ENCODE measurements at places on chromosomes 7 and 10.

DNA sequence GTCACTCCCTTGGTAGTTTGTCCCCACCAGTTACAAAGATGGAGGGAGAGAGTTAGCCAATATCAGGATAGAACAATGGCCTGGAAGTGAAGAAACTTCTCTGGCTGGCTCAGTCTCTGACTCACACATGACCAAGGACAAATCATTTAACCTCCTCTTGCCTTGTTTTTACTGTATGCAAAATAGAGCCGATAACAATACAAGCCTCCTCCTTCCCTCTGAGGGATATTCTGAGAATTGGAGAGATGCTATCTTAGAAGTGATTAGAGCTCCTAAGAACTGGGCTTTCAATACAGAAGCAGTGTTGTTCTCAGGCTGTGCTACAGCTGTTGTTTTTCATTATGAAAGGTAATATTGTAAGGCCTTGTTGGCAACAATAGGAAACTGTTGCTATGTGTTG, 87.7 kb upstream of the EGR2 start:
- DNase-seq: no peak

DNA sequence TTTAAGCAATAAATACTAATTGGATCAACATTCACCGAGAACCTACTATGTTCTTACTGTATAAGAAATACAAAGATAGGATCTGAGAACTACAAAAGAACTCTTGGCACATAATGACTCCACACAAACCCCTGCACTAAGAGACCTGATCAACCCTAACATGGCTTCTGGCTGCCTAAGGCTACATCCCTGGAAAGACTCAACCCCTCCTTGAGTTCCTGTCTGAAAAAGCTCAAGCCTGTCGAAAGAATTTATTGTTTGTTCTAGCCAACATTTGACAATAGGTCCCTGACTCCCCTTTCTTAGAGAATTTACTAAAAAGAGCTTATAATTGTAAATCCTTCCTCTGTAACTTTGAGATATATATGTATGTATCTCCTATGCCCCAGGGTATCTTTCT, 125.3 kb upstream of the SGCE start:
- no peak for DNase-seq

- no peak for DNase-seq
These were observed 103.3 kb downstream of the FANK1 start for GRCh38 chr10:125999694-126000093.

GRCh38 chr10:48744587-48744986, 59.9 kb downstream of the WDFY4 start:
- DNase-seq: no peak

DNA sequence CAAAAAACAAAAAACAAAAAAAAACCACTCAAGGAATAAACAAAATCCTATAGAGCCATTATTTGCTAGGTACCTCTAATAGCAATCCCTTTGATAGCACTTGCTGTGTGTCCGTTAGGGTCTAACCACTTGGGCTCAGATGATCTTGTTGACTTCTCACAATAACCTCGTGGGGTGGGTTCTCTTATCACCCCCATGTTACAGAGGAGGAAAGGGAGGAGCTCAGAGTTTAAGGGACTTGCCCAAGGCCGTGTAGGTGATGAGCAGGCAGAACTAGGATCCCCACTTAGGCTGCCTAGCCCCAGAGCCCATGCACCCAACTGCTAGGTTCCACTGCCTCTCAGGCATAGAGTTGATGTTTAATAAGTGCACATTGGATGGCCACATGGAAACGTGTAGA, 131.1 kb downstream of the CAMK1D start:
- no peak for DNase-seq

GRCh38 chr10:123151737-123152135, 2.5 kb upstream of the BUB3 start:
- DNase-seq: no peak

DNA sequence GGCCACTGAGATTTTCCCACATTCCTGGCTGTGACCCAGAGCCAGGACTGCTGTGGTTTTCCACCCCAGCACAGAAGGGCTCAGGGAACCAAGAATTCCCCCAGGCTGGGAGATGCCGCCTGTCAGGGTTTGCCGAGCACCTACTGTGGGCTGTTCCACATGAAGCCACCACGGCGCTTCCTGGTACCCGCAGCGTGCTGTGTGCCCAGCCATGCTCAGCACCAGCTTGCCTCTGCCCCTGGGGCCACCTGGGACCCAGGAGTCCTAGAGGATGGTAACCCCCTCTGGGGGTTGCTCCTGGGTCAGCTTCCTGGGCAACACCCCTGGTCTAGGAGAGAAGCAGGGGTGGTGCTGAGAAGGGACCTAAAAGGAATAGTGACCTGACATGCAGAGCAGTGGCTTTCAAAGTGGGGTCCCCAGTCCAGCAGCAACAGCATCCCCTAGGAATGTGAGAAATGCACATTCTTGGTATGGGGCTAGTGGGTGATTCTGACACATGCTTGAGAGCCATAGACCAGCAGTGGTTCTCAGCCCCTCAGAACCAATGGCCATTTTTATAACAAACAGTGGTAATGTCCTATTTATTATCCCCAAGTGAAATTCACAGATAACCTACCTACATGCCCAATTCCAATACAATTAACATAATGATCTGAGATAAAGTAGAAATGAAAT, 53.4 kb downstream of the TSPAN15 start:
- DNase-seq: no peak

DNA sequence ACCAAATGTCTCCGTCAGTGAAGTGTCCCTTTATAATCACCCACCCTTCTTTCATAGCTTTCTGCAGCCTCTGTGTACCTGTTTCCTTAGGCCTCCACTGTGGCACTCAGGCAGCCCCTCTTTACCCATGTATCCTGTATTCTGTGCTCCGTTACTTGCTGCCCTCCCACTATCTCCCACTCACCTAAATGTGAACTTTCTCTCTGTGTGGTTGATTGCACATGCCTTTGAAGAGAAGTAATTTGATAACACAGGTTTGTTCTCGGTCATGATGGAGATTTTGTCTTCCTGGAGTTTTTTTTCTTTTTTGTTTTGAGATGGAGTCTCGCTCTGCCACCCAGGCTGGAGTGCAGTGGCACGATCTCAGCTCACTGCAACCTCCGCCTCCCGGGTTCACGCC, 61.5 kb downstream of the REEP3 start:
- DNase-seq: no peak

- no peak for DNase-seq
These were observed 17.6 kb downstream of the ASB13 start for GRCh38 chr10:5648494-5649457.

DNA sequence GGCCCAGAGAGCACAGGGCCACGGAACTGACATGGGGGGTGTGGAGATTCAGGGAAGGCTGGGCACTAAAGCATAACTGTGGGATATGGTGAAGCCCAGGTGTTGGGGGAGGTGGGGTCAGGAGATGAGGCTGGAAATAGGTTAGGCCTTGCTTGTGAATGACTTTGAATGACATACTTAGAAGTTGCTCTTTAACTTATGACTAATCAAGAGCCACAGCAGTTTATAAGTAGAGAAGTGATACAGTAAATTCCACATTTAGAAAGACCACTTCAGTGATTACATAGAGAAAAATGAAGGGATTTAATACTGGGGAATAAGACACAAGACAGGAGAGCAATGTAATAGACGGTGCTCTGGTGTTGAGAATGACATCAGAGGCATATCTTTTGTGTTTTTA, 120.8 kb upstream of the SEC61G start:
- no peak for DNase-seq

- DNase-seq: no peak
These were observed 3.1 kb upstream of the IRF5 start for GRCh38 chr7:128934361-128935341.

DNA sequence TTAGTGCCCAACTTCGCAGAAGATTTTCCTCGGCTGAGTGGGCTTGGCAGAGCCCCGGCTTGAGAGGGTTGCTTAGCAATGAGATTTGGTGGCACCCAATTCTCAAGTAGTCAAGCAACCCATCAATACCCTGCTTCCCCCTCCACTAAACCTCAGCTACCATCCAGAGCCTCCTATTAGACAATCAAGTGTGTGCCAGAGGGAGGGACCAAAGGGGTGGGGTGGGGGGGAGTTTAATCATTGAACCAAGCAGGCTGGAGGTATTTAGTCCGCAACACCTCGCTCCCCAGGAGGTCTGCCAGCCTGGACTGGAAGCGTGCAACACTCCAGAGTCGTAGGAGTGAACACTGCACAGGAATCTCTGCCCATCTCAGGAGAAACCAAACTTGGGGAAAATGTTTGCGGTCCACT, at the start of gene HKDC1:
HKDC1 (plus strand) TSS at position 292 of the 411 bp plus-strand sequence; CDS start at position 396, 104 bp downstream.
- no peak for DNase-seq

DNA sequence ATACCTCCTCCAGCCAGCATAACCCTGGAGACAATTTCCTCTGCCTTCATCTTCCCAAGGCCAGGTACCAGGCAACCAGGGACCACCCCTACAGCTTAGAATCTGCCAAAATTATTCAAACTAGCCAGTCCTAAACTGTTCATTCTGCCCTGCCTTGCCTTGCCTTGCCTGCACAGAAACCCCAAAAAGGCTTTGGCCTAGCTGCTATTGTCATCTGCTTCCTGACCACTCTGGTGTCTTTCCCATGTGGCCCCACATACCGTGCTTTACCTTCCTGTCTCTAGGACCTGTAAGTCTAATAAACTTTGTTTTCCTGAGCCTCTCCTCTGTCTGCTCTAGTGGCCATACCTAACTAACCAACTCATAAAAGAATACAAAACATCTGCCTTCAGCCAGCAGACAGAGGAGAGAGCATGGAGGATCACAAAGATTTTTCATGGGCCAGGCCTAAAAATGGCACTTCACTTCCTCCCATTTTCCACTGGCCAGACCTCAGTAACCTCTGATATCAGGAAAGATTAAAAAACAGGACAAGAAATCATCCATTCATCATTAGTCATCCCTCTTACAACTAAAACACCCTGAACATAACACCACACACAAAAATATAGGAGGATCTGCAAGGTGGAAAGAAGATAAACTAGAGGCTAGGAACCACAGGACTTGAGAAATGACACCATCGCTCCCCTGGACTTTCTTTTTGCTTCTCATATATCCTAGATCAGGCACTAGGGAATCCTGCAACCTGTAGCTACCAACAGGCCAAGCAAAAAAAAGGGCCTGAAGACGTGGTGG, 51.5 kb downstream of the IMMP2L start:
- DNase-seq: no peak

DNA sequence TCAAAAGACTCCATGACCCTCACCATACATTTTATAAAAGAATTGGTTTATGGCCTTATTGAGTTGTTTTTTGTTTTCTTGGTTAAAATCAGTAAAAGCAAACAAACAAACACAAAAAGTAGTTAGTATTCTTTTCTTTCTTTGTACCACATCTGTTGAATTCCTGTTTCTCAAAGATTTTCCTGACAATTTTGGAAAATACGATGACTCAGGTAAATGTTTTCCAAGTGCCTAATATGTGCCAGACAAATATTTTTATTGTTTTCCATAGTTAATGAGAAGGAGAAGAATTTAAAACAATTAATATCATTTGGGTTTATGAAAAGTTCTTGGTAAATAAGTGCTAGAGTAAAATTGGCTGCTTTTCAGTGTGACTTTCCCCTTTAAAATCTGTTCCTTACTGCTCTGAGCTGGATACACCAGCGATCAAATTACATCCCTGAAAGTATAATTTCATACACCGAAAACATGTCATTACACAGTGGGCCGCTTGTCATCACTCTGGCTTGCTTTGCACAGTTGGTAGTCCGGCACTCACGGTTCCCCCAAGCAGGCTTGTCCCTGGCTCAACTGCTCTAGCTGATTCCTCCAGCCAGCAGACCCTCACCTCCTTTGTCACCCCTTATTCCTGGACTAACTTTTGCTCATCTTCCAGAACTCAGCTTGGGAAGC, 80.5 kb downstream of the TBXAS1 start:
- DNase-seq: no peak

DNA sequence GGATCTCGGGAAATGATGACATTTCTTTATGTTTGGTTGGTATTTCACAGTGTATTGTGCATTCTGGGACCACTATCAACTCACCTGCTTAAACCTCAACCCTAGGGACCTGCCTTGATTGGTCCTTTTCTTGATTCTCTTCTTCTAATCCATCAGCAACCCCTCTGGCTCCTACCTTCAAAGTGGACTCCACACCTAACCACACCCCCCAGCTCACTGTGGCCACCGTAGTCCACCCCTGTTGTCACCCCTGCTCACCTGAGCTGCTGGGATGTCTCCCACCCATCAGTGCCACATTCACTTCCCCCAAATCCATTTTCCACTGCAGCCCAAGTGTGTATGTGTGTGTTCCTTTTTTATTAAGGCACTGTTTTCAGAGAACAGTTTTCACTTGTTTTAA, 145.0 kb downstream of the PLPP4 start:
- no peak for DNase-seq

- DNase-seq: no peak
These were observed 140.8 kb upstream of the NFE2L3 start for GRCh38 chr7:26011039-26011696.

DNA sequence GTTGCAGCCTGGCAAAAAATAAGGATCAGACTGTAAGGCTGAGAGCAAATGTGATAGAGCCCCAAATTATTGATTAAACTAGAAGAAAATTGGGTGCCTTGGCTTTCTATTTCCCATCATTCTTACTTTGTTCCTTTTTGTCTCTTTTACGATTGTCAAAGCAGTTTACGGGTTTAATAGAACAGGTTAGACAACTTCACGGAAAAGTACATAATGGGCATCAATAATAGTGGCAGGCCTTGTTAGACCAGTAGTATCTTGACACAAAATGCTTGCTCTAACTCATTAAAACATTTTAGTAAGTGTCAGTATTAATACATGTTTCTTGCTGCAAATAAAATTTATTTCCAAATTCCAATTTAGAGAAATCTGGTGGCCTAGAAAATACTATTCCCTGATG, 14.5 kb upstream of the GGCT start:
- no peak for DNase-seq

- peak; percentile 25 for DNase-seq
These were observed 482 bp downstream of the CCDC6 start for GRCh38 chr10:59905731-59906416.

GRCh38 chr10:110600487-110601101, 33.1 kb downstream of the SMC3 start:
- peak; percentile 18 for DNase-seq

DNA sequence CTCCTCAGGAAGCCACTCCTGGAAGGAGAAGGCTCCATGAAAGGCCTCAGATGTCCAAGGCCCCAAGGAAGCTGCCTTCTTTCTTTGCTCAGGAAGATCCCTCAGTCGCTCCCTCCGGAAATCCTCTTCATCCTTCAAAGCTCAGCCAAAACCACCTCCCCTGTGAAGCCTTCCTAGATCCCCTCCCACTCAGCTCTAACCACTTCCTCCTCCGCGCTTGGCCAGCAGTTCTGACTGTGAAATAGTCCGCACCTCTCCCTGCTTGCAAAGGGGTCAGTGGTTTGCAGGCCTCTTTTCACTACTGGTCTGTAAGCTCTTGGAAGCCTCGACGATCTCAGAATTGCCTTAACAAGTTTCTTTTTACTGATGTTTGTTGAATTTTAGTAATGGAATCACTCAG, 23.9 kb downstream of the PYROXD2 start:
- no peak for DNase-seq

- no peak for DNase-seq
These were observed 442.5 kb downstream of the KCNMA1 start for GRCh38 chr10:77195101-77195500.

All from stimulated activated CD4-positive, alpha-beta T cell treated with anti-CD3 and anti-CD28 coated beads, Interleukin-1b, Interleukin-23, amount 100 ng/mL, for 48 hours (primary cell).